RPMI8226 (cell line): ENCODE measurements at places on chromosomes 7 and 10.
A peak's percentile ranks its signal among the peaks of the same experiment; 100 is the strongest.

GRCh38 chr10:45464958-45465567, 91.0 kb downstream of the ALOX5 start:
- peak; percentile 53 for DNase-seq

GRCh38 chr10:61063034-61063433, 119.0 kb upstream of the RHOBTB1 start:
- no peak for DNase-seq

DNA sequence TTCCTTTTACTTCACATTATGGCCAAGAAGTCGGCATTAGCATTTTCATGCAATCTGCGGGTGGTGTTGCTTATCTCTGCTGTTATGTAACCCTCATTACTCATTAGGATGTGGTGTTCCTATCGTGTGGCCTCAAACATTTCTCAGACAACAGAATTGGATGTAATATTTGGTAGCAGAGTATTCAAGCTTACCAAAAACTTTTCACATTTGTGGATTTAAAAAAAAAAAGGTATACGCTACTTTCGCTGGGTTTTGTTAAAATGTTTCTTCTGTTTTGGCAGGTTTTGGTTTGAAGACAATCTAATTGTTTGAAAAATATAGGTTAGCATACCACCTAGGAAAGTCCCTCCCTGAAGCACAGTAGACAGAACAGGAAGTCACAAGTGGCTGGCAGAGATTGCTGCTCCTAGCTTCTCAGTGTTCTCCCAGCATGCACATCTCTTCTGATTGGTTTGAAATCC, 128.8 kb downstream of the GATA3 start:
- DNase-seq, result no peak

DNA sequence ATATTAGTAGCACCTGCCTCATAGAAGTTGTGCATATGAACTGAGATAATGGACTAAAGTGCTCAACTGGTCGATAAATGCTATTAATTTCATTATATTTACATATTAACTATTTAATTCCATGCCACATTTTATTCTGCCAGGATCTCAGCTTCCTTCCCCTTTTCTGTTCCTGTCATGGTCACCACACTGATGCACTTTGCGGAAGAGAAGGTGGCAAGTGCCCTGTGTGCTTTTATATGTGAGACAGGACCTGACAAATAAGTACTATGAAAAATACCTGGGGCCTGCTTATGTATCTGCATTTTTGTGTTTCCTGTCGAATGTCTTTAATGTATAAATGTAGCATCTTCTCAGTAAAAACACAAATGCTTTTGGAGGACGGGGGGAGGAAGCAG, 12.2 kb downstream of the ATP6V0E2 start:
- DNase-seq, result peak; percentile 1

GRCh38 chr10:72058989-72059842, 29.1 kb downstream of the SPOCK2 start:
- no peak for DNase-seq

GRCh38 chr10:133381036-133381435, 2.0 kb downstream of the PAOX start:
- DNase-seq, result no peak

DNA sequence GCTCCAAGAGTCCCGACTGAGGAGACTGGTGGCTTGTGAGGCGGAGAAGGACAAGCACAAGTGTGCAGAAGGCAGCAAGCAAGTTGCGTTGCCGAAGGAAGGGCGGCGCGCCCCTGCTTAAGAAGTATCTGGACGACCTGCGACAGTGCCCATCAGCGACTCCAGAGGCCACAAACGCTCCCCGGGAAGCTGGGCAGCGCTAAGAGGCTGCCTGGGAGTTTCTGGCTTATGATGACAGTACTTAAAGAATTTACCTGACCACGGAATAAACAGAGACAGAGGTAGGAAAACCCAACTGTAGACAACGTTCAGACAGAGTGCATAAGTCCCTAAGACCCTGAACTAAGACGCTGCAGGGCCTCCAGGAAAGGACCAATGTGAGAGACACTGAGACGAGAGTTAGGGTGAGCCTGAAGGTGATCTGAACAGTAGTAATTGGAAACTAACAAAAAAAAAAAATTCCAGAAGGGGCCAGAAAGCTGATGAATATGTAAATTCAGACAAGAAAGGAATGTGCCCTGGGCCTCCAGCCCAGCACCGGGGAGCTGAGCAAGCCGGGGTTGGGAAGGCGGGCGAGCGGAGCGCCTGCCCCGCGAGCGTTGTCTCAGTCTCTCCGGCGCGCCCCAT, 1.0 kb downstream of the OSBPL3 start:
- no peak for DNase-seq

- no peak for DNase-seq
These were observed 171.6 kb upstream of the MKI67 start for GRCh38 chr10:128297709-128298378.
